ENCODE measurements at places on chromosomes 6 and 20.

DNA sequence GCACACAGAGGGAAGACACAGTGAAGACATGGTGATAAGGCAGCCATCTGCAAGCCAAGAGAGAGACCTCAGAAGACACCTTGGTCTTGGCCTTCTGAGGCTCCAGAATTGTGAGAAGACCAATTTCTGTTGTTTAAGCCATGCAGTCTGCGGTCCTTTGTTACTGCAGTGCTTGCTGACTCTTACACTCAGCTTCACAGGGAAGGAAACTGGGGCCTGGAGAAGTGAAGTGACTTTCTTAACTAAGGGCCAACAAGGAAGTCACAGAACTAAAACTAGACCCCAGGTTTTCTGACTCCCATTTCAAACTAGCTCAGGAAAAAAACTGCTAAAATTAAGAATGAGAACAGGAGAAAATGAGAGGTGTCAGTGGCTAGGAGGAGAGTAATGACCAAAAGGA is 74.3 kb downstream of the TNFRSF21 start:
- no peak for DNase-seq

DNA sequence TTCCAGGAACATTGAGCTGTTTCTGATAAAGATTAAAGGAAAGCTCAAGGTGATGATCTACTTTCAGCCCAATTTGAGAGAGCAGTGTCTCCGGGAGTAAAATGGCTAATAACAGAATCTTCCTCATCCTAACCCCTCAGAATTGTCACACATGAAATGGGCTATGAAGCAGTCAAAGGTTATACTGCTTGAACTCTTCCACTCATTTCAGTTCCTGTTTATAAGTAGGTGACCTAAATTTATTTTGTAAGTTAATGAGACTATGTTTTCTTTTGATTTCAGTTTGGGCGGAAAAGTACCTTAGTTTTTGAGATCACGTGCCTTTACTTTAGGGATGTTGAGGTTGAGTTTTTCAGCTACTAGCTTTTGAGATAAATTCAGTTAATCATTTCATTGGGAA is 47.2 kb downstream of the QKI start:
- no peak for DNase-seq

GRCh38 chr6:22132656-22133055 is 164.2 kb downstream of the PRL start:
- DNase-seq: no peak

DNA sequence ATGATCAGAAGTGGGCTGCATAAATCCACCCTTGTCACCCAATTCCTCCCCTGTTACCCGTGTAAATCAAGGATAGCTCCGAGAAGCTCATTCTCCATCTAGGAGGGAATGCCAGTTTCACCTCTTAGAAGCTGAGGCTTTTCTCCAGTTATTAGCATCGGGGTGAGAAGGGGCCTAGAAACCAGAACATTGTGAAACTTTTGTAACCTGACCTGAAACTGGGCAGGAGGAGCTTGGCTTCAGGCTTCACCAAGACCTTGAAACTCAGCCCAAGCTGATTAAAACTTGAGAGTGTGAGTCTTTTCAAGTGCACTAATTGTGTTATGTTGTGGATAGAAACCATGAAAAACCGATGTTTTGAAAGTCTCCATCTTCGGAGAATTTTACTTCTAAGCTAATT is 103.1 kb downstream of the BMP2 start:
- no peak for DNase-seq

DNA sequence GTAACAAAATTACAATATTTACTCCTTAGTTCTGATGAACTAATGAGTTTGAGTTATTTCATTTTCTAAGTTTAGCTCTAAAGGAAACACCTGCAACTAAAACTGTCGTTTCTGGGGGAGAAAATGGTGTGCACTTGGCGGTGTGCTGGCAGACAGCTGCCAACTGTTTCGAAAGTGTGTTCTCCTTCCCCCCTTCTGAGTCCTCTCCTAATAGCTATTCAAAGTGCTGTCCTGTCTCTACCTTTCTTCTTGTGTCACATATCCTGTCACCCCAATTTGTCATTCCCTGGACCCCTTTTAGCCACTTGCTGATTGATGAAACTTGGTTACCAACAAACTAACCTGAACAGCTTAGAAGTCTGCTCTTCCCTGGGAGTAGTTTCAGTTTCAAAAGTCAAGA is 4.9 kb upstream of the UBE2J1 start:
- DNase-seq: no peak

DNA sequence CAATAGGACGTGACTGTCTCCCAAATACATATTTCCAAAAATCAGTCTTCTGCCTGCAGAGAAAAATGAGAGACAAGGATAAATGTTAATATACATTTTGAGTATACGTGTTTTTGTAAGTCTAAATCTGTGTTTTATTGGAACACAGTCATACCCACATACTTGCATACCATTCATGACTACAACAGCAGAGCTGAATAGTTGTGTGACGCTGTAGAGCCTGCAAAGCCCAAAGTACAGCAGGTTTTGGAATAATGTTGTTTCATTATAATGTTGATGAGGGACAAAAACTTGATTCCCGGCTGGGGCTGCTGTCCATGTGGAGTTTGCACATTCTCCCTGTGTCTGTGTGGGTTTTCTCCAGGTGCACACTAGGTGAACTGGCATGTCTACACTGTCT is 23.8 kb upstream of the FBXO9 start:
- no peak for DNase-seq

- DNase-seq: no peak
Observed at GRCh38 chr20:40810332-40811000, 121.4 kb upstream of the MAFB start.

DNA sequence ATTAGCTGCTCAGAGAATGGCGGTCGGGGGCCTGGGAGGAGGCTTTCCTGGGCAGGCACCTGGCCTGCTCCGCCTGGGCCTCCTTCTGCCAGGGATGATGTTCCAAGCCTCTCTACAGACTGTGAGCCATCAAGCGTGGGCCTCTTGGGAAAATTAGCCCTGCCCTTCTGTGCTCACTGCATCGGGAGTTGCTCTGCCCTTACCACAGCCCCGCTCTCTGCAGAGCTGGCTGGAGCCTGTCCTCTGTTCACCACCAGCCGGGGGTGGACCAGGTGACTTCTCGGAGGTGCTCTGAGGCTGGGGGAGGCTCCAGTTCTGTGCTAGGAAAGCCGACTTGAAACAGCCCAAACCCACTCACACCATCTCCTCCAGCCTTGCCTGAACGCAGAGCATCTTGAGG is 24.2 kb downstream of the MDGA1 start:
- no peak for DNase-seq

GRCh38 chr20:37201827-37202162 is 22.4 kb upstream of the MROH8 start:
- DNase-seq: no peak
